ENCODE measurements at places on chromosomes 11 and 22.

GRCh38 chr11:11215058-11215815, 137.8 kb downstream of the CSNK2A3 start:
- no peak for DNase-seq

GRCh38 chr22:30253205-30253852, 6.8 kb upstream of the LIF start:
- no peak for DNase-seq

GRCh38 chr11:75954039-75954438, 139.0 kb downstream of the UVRAG start:
- no peak for DNase-seq

DNA sequence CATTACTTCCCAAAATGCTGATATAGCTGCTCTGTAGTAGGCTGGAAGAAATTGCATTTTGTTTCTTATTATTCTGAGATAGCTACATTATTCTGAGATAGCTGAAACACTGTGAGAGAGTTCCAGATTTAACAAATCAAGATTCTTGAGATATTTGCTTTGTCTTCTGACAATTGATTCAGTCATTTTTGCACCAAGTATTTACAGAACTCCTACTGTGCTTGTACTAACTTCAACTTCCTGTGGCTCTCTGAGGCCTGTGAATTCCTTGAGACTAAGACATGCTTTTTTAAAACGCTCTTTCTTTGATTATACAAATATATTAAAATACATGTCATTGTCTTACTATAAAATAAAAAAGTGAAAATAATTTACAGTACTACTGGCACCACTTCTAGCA, 52.7 kb downstream of the USP47 start:
- DNase-seq: no peak

DNA sequence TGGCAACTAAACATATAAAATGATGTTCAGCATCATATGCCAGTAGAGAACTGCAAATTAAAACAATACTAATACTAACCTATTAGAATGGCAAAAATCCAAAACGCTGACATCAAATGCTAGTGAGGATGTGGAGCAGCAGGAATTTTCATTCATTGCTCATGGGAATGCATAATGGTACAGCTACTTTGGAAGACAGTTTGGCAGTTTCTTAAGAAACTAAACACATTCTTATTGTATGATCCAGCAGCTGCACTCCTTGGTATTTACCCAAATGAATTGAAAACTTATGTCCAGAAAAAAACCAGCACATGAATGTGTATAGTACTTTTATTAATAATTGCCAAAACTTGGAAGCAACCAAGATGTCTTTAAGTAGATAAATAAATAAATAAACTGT, 258.0 kb downstream of the TENM4 start:
- no peak for DNase-seq

- no peak for DNase-seq
Observed at GRCh38 chr11:118232659-118233058, 7.8 kb upstream of the JAML start.

- DNase-seq: no peak
Observed at GRCh38 chr11:123314972-123315371, 115.1 kb upstream of the GRAMD1B start.

Data from endothelial cell of umbilical vein (primary cell).